Activated T-helper 1 cell treated with anti-CD3 and anti-CD28 coated beads, Interleukin-2, amount 50 U/mL, for 16 hours (primary cell): ENCODE measurements at places on chromosomes 4 and X.

GRCh38 chr4:59728496-59728895 lies 1471.6 kb upstream of the ADGRL3 start:
- DNase-seq = no peak

DNA sequence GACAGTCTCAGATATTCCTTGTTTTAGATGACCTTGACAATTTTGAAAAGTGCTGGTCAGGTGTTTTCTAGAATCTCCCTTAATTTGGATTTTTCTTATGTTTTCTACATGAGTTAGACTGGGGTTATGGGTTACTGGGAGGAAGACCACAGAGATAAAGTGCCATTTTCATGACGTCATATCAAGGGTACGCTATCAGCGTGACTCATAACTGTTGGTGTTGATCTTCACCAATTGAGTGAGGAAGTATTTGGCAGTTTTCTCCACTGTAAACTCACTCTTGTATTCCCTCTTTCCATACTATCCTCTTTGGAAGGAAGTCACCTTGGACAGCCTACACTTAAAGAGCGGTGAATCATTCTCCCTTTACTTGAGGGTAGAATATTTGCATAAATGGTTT lies 56.9 kb downstream of the MAGEC1 start:
- no peak for DNase-seq

DNA sequence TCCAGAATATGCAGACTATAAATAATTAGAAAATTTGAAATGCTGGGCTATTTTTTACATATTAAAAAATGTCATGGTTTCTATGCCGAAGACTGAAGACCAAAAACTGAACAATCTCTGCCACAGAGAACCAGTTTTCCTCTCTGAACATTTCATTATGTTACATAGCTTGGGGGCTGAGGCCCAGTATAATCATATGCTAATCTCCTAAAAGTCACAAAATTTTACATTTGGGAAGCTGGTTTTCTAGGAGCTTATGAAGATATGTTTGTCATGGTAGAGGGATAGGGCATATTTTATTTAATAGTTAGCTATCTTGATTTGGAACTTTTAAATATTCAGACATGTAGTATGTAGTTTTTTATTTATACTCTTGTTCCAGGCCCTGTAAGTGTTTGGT lies 167.8 kb downstream of the GPAT3 start:
- no peak for DNase-seq

DNA sequence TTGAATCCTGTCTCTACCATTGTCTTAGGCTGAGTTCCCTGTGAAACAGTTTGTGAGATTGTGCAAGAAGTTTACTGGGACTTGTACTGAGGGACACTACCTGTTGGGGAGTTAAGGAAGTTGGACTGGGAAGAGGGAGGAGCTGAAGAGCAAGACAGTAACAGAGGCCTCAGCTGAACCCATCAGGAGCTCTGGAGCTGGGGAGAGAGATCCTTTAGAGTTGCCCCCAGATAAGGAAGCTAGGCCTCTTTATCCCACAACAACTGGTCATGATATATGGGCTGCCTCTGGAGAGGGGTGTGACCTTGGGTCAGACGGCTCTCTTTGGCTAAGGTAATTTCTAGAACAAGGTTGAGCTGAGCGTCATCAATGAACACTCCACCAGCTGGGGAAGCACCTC lies 137.8 kb upstream of the SLC4A4 start:
- DNase-seq = no peak

DNA sequence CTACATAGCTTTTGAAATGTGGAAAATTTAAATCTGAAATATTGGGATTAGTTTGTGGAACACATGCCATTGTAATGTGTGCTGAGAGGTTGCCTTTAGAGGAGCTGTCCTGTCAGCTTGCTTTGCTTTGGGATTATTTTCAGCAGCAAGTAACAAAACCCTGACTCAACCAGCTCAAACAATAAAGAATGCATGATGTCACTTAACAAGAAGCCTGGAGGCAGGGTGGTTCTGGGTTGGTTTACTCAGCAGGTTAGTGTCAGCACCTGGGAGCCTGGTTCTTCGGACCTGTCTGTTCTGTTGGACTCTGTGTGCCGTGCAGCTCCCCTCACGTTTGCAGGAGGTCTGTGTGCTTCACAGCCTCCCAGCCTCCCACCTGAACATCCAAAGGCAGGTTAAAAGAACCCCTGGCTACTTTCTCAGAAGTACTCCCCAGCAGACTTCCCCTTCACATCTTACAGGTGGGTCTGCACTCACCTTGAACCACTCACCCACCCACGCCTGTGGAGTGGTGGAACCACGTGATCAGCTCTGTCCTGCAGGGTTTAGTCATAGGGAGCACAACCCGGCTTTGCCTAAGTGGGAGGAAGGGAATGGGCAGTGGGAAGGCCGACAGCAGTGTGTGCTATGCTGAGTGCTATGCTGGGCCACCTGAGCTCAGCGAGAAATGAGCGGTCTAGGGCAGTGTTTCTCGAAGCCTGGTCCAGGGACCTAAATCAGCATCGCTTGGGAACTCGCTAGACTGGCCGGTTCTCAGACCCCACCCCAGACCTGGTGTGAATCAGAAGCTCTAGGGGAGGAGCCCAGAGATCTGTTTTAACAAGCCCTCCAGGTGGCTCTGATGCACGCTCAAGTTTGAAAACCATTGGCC lies 20.4 kb downstream of the TMEM131L start:
- no peak for DNase-seq

DNA sequence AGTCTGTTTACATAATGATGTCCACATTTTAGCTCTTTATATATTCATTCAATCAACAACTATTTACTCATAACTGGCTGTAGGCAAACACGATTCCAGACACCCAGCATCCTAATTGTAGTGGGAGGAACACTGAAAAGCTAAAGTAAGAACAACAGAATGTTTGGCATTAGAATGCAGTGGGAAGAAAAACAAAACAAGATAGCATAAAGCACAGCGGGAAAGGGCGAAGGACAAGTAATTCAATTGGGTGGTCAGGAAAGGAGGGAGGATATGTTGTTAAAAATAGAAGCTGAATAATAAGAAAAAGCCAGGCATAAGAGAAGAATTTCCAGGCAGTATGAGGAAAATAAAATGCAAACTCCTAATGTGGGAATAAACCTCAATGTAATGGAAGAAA lies 189.5 kb upstream of the FAT4 start:
- no peak for DNase-seq

- no peak for DNase-seq
Observed at GRCh38 chr4:55355555-55355954, 9.5 kb downstream of the SRD5A3 start.

GRCh38 chr4:66490729-66491128 lies 820.4 kb upstream of the EPHA5 start:
- DNase-seq = no peak

GRCh38 chr4:42280327-42281095 lies 116.8 kb upstream of the SHISA3 start:
- no peak for DNase-seq

DNA sequence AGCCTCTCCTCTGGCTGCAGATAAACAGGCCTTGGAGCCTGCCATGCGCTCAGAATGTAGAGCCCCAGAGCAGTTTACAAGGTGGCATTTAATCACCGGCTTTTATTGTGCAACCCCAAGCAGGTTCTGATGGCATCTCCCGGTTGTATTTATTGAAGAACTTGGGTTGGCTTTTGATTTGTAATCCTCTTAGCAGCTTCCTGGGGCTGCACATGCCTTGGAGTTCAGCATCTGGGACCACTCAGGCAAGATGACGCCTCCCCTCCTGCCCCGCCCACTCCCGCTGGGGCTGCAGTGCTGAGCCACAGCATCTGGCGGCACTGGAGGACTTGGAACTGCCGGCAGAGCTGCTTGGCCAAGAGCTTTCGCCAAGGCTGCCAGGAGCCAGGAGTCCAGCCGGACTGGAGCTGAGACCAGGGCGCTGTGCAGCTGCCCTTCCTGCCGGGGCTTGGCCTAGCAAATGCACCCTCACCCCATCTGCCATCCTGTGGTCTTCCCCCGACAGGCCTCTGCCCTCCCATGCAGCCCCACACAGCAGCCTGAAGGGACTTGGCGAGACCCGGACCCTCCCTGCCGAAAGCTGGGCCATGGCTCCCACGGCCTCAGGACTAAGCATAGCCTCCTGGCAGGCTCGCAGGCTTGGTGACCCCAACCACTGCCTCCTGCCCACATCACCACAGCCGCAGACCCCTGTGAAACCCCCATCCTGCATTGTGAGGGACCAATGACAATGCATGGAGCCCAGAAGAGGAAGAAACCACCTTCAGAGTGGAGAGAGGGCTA lies 5.4 kb downstream of the HTRA3 start:
- no peak for DNase-seq

- no peak for DNase-seq
Observed at GRCh38 chr4:24794916-24795665, at the start of gene SOD3. Gene SOD3 (plus strand): TSS chr4:24795573. CDS start chr4:24799522, 3,949 bp downstream.
